Right cardiac atrium (tissue), 5 donors: ENCODE measurements at places on chromosomes 5 and 9. TPM values are rescaled to one million over a fixed set of nuclear protein-coding genes. Genes with fewer than 3 reads are reported as not detected.

Gene PHF24
- 0.20 TPM for total RNA-seq

Gene C9orf40
- 2.7 TPM for total RNA-seq

Gene C9orf50
- not detected for total RNA-seq

Gene CCNO
- total RNA-seq = 0.14 TPM

- no peak for DNase-seq
These were observed 119.6 kb upstream of the COL5A1 start for GRCh38 chr9:134521817-134522501.

- no peak for DNase-seq
These were observed 36.6 kb upstream of the RAPGEF1 start for GRCh38 chr9:131776473-131776872.

DNA sequence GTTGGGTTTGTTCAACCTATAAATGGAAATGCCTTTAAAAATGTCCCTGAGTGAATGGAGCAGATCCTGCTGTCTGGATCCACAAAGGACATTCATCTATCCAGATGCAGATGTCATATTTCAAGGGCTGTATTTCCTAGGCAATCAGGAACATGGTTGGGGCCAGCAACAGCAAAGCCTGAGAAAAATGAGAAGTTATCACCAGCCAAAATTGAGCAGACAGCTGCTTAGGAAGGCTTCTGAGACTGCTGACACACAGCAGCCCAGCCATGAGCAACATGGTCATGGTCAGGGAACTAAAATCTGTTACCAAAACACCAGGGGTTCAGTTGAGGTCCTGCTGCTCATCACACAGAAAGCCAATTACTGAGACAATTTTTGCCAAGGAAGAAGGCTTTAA, 9.2 kb upstream of the IL7R start:
- no peak for DNase-seq

DNA sequence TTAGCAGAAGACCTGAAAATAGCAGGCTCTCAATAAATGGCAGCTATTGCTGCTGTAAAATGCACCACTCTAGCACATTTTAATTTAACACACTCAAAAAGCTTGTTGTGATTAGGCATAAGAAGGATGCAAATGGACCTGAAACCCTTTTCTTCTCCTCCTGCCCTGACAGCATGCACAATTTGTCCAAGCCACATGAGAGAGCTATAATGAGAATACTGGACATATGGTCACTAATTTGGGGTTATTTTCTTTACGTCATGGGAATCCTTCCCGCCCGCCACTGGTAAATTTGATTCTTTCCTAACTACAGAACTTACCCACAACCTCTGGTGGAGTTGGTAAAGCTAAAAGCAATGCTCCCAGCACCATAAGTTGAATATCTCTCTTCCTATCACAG, 62.1 kb downstream of the TRIM32 start:
- DNase-seq = no peak

- DNase-seq = no peak
These were observed 41.4 kb downstream of the PUM3 start for GRCh38 chr9:2802494-2802921.

DNA sequence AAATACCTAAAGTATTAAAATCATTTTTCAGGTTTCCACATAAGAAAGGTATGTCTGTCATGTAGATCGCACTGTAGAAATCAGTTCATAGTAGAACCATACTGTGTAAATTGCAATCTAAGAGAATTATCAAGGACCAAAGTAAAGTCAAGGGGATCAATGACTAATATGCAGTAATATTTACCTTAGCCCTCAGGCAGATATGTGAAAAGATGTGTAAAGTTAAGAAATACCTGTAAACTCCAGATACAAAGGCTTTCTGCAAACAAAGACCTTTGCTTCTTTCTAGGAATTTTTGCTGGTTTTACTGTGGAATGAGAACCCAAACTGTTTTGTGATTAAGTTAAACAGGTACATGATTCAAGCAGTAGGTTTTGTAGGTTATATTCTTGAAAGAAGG, 11.6 kb downstream of the POLK start:
- no peak for DNase-seq

DNA sequence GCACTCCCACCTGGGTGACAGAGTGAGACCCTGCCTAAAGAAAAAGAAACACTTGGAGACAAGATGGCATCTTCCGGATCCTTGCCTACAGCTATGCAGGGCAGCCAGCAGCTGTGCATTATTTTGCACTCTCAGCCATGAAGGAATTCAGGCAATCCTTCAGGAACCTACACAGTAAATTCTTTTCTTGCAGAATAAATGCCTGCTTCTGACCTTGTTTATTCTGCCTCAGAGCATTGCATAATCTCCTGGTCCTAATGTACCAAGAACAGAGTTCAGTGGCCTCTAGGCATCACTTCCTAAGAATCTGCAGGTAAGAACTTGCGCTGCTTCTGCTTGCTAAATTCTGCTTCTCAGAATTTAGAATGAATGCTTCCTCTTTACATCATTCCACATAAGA, 16.8 kb downstream of the GLDC start:
- no peak for DNase-seq

DNA sequence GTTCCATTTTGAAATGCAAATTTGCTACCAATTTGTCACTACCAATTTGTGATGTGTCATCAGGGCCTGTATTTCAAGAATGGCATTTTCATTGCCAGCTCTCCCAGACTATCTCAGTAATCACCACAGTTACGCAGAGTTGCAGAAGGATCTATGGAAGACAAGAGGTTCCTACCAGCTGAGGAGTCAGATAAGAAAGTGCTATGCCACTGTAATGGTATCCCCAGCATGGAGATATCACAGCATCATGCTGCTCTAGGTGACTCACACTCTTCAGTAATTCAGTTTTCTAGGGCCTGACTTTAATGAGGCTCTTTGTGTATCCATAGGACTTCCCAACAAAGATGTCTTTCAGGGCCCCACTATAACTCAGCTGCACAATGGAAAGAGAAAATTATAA, 490.3 kb downstream of the ARHGEF28 start:
- DNase-seq = no peak

GRCh38 chr5:76380346-76381066, 22.6 kb upstream of the IQGAP2 start:
- no peak for DNase-seq

GRCh38 chr5:164203581-164204225, 698.3 kb downstream of the MAT2B start:
- DNase-seq = no peak
